CD8-positive, alpha-beta memory T cell (primary cell): ENCODE measurements at places on chromosomes 11 and 22. TPM values are rescaled to one million over a fixed set of nuclear protein-coding genes. Genes with fewer than 3 reads are reported as not detected.

EXPH5 gene
- polyA plus RNA-seq: 0.60 TPM

SEPTIN3 gene
- not detected for polyA plus RNA-seq

CRYBB3 gene
- polyA plus RNA-seq: not detected

BRSK2 gene
- polyA plus RNA-seq: 0.23 TPM

MOGAT2 gene
- polyA plus RNA-seq: not detected

SOX6 gene
- not detected for polyA plus RNA-seq

SSH3 gene
- 3.5 TPM for polyA plus RNA-seq

ANGPTL5 gene
- not detected for polyA plus RNA-seq

NFAM1 gene
- not detected for polyA plus RNA-seq

DBX1 gene
- polyA plus RNA-seq: not detected

CREB3L1 gene
- not detected for polyA plus RNA-seq

BLID gene
- polyA plus RNA-seq: not detected

P2RY6 gene
- polyA plus RNA-seq: not detected

KRTAP5-9 gene
- polyA plus RNA-seq: not detected

CCDC15 gene
- polyA plus RNA-seq: 1.6 TPM

DRG1 gene
- polyA plus RNA-seq: 70.1 TPM

F2 gene
- not detected for polyA plus RNA-seq

OR52I1 gene
- polyA plus RNA-seq: not detected

DNA sequence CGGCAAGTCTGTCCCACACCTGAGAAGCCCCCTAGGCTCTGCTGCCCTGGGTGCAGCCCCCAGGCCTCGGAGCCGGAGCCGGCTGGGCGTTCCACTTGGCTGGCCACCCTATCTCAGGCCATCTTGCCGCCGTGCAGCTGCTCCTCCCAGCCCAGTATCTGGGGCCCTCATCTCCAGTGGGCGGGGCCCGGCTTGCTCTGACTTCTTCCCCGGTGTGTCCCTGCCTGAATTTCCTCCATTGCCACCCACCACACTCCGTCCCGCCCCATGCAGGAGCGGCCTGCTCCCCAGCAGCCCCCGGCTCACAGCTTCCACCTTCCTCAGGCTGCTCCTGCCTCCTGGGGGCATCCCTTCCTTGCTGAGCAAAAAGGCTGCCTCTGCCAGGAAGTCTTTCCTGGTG lies 46.6 kb downstream of the WNT7B start:
- no peak for DNase-seq

- DNase-seq: peak; percentile 58
Observed at GRCh38 chr22:37674951-37675929, at the start of gene LGALS1. TSS of gene LGALS1 (plus strand) at chr22:37675636. CDS start at chr22:37675703, 67 bp downstream.

- DNase-seq: no peak
Observed at GRCh38 chr22:27797520-27798391, 3.8 kb downstream of the MN1 start.

GRCh38 chr11:108543316-108543964 lies 45.3 kb upstream of the POGLUT3 start:
- DNase-seq: no peak

DNA sequence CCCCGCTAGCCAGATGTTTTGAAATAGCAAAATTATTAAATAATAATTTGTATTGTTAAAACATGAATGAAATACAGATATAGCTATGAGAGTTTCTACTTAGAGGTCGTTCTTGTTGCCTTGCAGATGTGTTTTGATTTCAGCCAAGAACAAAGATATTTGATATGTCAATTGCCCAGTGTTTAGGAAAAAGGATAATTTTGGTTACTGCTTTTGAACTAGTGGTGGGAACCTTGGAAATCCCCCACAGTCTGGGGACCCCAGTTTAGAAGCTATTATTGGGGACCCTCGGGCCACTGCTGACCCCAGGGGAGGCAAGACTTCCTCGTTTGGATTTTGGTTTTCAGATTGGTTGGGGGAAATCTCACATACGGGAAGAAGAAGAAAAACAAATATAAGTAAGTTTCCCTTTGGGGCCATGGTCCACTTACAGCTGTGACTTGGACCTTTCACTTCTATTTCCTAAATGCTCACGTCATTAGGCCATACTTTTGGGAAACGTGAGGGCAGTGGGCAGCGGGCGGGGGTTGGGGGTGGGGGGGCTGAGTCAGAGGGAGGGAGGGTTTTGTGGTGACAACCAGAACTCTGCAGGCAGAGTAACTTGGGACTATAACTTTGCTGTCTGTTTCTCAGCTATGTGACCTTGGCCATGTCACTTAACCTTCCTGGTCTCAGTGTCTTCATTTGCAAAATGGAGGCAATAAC lies 37.0 kb downstream of the LDLRAD3 start:
- DNase-seq: no peak

GRCh38 chr11:66834943-66835342 lies 8.3 kb upstream of the RCE1 start:
- no peak for DNase-seq

- no peak for DNase-seq
Observed at GRCh38 chr22:18042685-18043084, 18.3 kb upstream of the MICAL3 start.

- no peak for DNase-seq
Observed at GRCh38 chr22:34858066-34858465, 207.9 kb upstream of the ISX start.

DNA sequence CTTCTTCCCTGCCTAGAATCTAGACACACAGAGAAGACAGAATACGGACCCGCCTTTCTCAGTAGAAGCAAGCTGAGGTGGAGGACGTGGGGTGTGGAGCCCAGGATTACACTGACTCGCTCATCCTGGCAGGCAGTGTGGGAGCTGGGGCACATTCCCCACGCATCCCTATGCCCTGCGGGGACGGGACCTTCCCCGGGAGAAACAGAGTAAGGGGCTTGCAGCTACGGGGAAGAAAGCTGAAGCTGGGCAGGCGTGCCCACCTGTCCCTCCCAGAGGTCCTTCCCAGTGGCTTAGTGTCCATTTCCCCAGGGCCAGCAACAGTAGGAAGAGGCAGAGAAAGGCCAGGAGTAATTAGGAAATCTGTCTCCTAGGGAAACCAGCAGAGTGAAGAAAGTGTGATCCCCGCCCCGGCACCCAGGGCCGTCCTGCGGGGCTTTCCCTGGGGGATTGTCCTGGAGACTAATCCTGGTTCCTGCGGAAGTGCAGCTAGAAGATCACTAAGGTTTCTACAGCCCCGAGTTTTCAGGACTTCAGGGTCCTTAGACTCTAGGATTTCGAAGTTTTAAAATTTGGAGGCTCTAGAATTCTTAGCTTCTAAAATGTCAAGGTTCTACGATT lies 7.8 kb downstream of the DNAJB13 start:
- no peak for DNase-seq

GRCh38 chr11:113593698-113594308 lies 112.3 kb downstream of the TMPRSS5 start:
- no peak for DNase-seq

GRCh38 chr11:97614606-97615005 lies 1224.8 kb downstream of the JRKL start:
- DNase-seq: no peak

GRCh38 chr22:48177631-48178030 lies 1415.2 kb downstream of the TBC1D22A start:
- DNase-seq: no peak

DNA sequence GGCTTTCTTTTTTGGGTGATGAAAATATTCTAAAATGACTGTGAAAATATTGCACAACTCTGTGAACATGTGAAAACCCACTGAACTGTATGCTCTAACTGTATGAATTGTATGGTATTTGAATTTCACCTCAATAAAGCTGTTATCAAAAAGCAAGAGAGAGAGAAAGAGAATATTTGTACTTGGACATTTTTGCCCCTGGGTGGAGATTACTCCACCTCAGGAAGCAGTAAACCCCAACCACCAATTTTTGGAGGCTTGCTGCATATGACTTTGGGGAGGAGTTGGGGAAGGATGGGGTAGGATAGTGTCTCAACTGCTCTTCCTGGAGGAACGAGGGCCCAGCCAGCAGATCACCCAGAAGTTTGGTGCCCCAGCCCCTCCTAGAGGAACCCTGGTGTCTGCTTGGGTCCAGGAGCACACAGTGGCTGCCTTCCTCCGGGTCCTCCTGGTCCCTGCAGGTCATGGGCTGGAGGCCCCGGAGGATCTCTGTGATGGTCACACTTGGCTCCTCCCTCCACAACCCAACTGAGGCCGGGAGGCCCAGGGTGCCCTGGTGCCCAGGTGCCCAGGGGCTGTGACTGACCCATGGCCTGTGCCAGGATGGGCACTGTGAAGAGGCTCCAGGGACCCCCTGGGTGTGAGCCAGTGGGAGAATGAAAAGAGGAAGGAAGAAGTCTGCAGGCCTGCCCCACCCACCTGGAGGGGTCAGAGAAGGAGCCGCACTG lies 15.3 kb upstream of the PICK1 start:
- DNase-seq: no peak

DNA sequence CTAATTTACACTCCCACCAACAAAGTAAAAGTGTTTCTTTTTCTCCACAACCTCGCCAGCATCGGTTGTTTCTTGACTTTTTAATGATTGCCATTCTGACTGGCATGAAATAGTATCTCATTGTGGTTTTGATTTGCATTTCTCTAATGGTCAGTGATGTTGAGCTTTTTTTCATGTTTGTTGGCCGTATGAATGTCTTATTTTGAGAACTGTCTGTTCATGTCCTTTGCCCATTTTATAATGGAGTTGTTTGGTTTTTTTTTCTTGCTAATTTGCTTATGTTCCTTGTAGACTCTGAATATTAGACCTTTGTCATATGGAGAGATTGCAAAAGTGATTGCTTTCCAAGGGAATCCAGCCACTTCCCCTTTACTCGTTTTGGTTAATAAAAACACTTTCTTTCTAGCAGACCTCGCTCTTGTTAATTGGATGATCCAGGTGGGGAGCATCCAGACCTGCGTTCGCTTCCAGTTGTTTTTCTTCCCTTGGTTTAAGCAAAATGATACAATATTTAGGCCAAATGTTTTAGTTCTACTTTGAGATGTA lies 17.1 kb upstream of the APOL4 start:
- no peak for DNase-seq

DNA sequence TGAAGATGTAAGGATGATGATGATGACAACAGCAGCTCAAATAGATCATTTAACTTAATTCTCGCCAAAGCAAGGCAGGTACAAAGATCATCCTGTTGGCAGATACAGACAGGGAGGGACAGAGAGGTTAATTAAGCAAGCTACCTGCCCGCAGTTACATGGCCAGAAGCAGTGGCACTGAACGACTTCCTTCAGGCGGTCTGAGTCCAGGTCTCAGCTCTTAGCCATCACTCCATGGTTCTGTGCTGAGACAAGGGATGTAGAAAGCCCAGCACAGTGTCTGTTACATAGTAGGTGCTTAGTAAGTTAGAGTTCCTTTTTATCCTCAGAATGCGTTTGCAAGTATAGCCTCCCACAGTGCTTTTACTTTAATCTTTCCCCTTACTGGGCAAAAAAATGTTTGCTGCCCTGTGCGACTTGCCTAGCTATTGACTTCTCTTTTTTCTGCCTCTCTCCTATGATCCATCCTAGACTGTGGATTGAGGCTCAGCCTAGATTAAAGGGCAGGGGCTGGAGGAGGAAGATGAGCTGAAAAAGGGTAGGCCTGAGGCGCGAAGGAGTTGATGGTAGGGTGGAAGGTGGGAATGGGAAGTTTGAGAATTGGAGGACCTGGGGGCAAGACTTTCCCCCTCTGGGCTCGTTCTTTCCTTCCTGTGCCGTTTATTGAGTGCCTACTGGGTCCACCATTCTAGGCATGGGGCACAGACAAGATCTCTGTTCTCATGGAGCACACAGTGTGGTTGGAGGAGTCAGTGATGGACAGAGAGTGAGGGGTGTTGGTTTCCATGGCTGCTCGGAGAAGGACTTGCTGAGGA lies 108.2 kb upstream of the OR4B1 start:
- no peak for DNase-seq

DNA sequence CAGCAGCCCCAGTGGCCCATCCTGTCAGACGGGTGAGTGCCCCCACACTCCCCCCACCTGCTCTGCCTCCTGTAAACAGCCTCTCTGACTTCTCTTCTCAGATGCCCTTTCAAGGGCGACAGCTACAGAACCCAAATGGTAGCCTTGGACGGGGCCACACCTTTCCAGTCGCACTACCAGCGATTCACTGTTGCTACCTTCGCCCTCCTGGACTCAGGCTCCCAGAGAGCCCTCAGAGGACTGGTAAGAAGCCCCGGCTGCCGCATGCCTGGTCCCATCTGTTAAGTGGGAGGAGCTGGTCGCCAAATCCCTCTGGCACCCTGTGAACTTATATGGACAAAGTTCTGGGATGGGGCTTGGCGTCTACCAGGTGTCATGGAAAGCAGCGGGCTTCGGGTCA lies 6.2 kb downstream of the ZP1 start:
- DNase-seq: no peak

DNA sequence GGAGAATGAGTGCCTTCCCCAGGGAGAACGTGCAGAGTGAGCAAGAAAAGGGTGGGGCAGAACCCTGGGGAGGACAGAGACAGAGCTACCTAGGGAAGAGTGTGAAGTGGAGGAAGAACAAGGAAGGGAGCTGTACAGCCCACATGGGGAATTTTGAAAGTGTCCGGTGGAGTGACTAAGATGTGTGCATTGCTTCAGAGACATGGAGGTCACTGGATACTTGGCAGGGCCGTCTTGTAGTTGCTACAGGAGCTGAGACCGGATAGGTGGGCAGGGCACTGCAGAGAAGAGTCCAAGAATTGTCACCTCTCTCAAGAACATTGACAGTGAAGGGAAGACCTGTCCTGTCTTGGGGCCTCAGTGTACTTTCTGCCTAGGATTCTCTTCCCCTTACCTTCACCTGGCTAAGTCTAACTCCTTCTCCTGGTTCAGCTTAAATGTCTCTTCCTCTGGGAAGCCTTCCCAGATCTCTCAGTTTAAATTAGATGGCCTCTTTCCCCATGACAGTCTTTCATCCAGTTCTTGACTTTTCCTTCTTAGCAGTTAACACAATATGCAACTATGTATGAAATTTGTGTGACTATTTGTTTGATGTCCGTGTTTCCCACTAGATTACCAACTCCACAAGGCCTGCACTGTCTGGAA lies 9.2 kb upstream of the P2RY6 start:
- DNase-seq: no peak

DNA sequence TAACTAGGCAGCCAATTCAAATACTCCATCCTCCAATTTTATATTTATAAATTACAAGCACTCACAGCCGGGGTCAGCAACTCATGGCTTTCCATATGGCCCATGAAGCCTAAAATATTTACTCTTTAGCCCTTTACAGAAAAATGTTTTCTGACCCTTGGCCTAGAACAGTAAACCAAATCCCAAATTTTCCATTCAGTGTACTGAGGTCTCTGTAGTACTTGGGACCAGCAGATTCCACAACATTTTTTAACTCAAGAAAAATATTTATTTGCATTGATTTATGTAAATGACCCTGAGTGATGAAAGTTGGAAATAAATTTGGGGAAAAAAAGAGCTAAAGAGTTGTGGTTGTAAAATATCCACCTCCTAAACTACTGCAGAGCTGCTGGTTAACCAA lies 82.6 kb downstream of the SLC1A2 start:
- no peak for DNase-seq

DNA sequence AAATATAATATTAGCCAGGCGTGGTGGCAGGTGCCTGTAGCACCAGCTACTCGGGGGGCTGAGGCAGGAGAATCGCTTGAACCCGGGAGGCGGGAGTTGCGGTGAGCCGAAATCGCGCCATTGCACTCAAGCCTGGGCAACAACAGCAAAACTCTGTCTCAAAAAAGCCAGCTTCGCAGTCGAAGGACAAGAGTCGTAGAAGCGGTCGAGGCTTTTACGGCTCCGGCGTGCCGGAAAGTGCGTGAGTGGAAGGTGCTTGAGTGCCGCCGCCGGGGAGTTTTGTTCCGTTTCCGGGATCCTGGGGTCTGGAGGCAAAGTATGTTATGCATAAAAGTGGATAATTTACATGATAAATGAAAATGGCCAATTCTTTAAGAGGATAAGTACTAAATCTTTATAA lies 43.6 kb downstream of the SYN3 start:
- DNase-seq: no peak
